Fibroblast of lung (primary cell): ENCODE measurements at places on chromosomes 1 and 21.

GRCh38 chr1:109912873-109913272 lies 2.2 kb downstream of the CSF1 start:
- peaks cover 14% of the 10 kb centered on the region for H3K36me3 ChIP-seq
- H3K4me1 ChIP-seq, result peaks cover 17% of the 10 kb centered on the region
- H3K27ac ChIP-seq, result no peak overlapping the region
- peak; percentile 66 for DNase-seq

DNA sequence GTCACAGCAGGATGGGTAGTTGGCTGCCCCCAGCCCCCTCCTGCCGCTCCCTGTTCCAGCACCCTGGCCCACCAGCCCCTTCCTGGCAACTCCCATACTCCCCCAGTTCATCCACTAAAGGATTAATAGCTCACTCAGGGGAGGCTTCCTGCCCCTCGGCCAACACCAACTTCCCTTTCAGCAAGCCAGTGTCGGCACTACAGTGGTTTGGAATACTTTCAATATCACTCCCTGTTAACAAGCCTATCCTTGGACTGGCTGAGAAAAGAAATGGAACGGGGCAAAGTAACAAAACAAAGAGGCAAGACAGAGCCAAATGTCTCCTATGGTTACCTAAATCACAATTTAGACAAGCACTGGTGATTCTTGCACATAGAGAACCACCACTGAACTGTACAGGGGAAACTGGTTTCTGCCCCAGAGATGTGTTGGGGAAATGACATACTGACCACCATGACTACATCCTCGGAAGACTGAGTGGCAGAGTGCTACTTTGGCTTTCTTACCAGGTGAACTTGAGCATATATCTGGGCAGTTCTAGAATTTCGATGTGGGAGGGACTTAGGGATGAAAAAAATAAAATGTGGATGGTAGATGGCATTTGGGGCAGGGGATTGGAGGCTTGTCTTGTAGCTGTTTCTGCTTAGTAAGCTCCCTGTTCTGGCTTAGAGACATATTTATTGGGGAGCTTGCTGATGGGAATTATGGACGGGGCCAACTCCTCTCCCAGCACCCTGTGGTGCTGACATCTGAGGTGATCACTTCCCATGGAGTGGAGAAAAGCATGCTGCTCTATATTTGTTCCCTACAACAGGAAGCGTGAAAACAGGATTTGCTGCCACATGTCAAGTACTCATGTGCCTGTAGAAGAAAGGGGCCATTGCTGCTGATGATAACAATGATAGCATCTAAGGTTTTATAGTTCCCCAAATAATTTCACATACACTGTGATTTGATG lies 7.1 kb upstream of the CAPN2 start:
- no peak overlapping the region for H3K4me3 ChIP-seq
- H3K27me3 ChIP-seq, result no peaks in the 10 kb centered on the region

DNA sequence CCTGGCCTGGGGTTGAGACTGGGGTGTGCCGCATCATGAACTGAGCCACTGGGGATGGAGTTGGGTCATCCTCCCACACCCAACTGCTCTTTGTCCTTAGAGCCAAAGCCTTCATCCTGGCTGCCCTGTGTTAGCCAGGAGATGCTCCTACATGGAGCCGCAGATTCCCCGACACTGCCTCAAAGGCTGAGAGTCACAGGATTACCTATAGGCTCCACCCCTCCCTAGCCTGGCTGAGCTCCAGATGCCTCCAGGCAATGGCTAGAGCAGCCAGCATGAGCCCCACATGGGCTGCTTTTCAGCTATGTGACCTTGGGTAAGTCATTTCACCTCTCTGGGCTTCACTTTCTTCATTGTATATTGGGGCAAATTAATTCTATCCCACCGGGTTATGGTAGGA lies 119.9 kb upstream of the POU3F1 start:
- no peak for DNase-seq
- H3K36me3 ChIP-seq, result no peaks in the 10 kb centered on the region
- no peaks in the 10 kb centered on the region for H3K4me1 ChIP-seq
- no peak overlapping the region for H3K4me3 ChIP-seq
- no peak overlapping the region for H3K27ac ChIP-seq
- no peaks in the 10 kb centered on the region for H3K27me3 ChIP-seq

DNA sequence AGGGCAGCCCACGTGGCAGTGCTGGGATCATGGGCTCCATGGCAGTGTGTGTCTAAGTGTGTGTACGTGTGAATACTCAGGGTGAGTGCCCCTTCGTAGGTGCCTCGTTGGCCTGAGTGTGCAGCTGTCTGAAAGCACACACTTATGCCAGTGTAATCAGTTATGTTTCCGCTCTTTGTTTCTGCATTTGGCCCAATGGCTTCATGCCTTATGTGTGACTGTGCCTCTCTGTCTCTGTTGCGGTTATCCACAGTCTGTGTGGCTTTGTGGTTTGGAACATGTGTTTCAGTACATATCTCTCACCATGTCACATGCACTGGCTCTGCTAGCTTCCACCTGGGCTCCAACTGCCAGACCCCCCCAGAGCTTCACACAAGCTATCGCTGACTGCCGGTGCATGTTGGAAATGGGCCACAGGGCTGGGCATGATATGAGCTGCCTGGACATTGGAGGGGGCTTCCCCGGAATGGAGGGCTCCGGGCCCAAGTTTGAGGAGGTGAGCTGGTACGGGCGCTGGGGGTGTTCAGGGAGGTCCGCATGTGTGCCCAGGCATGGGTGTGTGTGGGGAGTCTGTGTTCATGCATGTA lies 70.3 kb upstream of the TINAGL1 start:
- H3K36me3 ChIP-seq, result no peaks in the 10 kb centered on the region
- peak; percentile 89 for DNase-seq
- peaks cover 21% of the 10 kb centered on the region for H3K27me3 ChIP-seq
- H3K4me1 ChIP-seq, result no peaks in the 10 kb centered on the region
- H3K4me3 ChIP-seq, result no peak overlapping the region
- no peak overlapping the region for H3K27ac ChIP-seq

DNA sequence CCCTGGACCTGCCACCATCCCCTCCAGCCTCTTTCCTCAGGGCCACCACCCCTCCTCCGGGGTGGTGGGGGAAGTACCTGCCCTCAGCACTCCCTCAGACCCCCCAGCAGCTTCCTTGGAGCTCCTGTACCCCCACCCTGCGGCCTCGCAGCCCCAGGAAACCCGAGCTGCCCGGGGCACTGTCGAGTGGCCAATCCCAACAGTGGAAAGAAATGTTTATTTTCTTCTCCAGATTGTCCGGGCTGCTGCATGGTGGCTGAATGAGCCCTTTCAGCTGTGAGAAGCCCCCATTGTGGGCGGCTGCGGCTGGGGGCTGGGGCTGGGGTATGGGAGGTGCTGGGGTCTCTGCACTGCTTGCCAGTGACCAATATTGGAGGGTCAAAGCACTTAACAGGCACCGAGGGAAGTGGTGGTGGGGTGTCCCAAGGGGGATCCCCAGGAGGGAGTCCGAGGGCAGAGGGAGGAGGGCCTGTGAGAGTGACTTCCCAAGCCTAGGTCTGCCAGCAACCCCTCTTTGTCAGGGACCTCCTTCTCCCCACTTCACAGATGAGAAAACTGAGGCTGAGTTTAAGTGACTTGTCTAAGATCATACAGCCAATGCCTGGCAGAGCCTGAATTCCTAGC lies 25.2 kb downstream of the RUNX3 start:
- no peaks in the 10 kb centered on the region for H3K4me1 ChIP-seq
- no peak for DNase-seq
- peaks cover 3% of the 10 kb centered on the region for H3K27me3 ChIP-seq
- no peaks in the 10 kb centered on the region for H3K36me3 ChIP-seq
- H3K4me3 ChIP-seq, result no peak overlapping the region
- no peak overlapping the region for H3K27ac ChIP-seq

DNA sequence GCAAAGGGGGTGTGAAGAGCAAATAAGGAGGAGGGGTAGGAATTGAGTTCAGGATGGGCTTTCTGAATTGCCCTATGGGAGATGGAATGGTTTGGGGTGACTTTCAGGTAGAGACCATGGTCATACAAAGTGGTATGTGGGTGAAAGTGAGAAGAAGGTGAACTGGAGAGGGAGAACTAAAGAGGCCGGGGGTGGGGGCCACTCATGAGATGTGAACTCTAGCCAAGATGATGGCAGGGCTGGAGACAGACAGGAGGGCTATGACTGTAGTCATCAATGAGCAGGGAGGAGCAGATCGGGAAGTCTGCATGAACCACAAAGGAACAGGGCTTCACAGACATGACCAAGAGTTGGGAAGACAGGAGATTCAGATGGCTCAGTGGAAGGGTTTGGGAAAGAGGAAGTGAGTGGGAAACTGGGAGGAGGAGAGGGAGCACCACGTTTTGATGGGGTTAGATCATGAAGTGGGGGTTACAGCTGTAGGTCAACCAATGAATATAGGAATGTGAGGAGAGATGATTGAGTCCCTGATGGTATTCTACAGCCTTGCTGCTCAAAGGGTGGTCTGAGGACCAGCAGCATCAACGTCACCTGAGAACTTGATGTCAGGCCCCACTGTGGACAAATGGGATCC lies 20.7 kb upstream of the LRRC8D start:
- no peaks in the 10 kb centered on the region for H3K36me3 ChIP-seq
- no peaks in the 10 kb centered on the region for H3K27me3 ChIP-seq
- H3K27ac ChIP-seq, result no peak overlapping the region
- H3K4me3 ChIP-seq, result no peak overlapping the region
- H3K4me1 ChIP-seq, result no peaks in the 10 kb centered on the region

- no peak overlapping the region for H3K27ac ChIP-seq
- no peaks in the 10 kb centered on the region for H3K36me3 ChIP-seq
- DNase-seq, result no peak
These were observed 9.8 kb downstream of the ITSN1 start for GRCh38 chr21:33651965-33652680.

GRCh38 chr1:67579623-67580394 lies 105.2 kb upstream of the GADD45A start:
- no peaks in the 10 kb centered on the region for H3K27me3 ChIP-seq
- no peak overlapping the region for H3K27ac ChIP-seq

DNA sequence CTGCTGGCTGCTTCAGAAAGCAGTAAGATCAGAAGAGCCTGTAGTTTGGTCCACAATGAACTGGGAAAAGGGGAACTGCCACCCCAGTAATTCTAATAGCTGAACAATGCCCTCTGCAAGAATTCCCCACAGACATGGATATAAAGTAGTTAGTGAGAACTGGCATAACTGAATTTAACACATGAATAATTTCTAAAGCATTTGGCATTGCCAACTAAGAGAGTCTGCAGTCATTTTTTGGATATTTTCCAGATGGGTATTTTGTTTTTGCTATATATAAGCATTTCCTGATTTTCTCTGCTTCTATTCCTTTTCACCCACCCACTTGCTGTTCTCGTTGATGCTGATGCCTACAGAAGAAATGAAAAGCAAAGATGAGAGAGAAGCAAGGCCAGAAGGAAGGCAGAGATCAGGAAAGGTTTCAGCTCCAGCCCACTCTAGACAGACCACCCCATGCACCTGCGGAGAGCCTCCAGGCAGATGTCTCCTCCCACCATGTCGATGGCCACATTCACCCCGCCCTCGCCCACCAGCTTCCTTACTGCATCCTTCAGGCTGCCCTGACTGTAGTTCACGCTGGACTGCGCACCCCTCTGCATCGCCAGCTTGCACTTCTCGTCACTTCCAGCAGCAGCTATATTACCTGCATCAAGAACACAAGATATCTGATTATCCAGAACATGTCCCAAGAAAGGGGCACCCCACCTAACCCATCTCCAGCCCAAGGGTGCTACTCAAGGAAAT lies 55.9 kb upstream of the SEC16B start:
- H3K4me1 ChIP-seq, result no peaks in the 10 kb centered on the region
- H3K4me3 ChIP-seq, result no peak overlapping the region
- no peaks in the 10 kb centered on the region for H3K27me3 ChIP-seq

DNA sequence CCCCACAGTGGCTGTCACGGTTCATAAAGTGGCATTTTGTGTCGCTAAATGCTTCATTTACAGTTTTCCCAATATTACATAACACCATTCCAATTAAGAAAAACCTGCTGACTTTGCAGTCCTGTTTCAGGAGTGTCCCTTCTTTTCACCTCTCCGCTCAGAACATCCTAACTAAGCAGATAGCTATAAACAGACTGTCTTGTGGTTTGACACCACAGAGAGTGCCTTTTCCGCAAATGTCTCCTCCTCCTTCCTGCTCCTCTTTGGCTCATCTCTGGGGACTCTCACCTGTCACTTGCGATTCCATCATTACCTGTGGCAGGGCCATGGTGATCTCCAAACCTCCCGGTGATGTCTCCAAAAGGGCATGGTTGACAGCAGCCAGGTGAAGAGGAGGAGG lies 119.0 kb downstream of the CNIH3 start:
- no peak overlapping the region for H3K4me3 ChIP-seq
- H3K36me3 ChIP-seq, result peaks cover 2% of the 10 kb centered on the region
- no peak for DNase-seq
- peaks cover 9% of the 10 kb centered on the region for H3K4me1 ChIP-seq
- no peaks in the 10 kb centered on the region for H3K27me3 ChIP-seq
